ENCODE measurements at places on chromosomes 16 and 17. TPM values are rescaled to one million over a fixed set of nuclear protein-coding genes. Genes with fewer than 3 reads are reported as not detected.
A peak's percentile ranks its signal among the peaks of the same experiment; 100 is the strongest.

MYO15A gene
- total RNA-seq = 2.8 TPM

DNA sequence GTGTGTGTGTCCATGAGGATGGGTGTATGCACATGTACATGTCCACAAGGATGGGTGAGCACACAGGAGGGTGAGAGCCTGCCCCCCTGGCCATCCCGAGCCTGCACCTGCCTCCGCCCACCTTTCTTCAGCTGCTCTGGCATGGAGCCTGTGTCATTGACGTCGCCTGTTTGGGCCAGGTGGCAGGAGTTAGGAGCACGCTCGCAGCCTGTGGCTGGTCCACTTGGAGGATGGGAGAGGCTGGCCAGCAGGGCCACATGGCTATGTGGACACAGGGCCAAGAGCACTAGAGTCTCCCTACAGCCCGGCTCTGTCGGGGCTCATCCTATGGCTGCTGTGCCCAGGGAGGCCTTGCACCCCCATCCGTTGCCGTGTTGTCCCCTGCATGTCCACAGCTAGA lies 21.4 kb downstream of the BAHCC1 start:
- H3K4me3 ChIP-seq = no peak overlapping the region
- H3K27me3 ChIP-seq = no peaks in the 10 kb centered on the region

- H3K27ac ChIP-seq = no peak overlapping the region
- DNase-seq = no peak
- H3K4me1 ChIP-seq = no peaks in the 10 kb centered on the region
Measured at GRCh38 chr16:87424266-87424665, 32.1 kb downstream of the MAP1LC3B start.

DNA sequence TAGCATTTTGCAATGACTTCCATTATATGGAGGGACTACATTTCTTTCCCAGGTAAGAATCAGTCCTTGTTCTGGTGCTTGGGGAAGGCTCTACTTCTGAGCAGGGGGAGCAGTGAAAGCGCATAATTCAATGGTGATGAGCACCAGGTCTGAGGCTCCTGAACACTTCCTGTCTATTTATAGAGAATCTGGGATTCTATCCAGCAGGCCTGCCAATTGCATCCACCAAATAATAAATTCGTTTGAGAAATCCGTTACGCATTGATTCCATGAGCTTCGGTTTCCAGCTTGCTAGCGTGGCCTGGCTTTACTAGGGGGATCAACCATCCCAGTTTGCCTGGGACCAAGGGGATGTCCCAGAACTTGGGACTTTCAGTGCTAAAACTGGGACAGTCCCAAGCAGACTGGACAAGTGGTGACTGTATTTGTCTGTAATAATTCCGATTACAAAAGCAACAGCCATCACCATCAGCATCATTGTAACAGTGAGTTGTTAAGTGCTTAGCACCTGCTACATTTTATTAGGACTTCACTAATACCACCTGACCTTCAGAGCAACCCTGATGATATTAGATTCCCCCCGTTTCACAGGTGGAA lies 349.9 kb downstream of the MAF start:
- H3K27ac ChIP-seq = no peak overlapping the region
- H3K4me1 ChIP-seq = no peaks in the 10 kb centered on the region
- no peaks in the 10 kb centered on the region for H3K27me3 ChIP-seq

DNA sequence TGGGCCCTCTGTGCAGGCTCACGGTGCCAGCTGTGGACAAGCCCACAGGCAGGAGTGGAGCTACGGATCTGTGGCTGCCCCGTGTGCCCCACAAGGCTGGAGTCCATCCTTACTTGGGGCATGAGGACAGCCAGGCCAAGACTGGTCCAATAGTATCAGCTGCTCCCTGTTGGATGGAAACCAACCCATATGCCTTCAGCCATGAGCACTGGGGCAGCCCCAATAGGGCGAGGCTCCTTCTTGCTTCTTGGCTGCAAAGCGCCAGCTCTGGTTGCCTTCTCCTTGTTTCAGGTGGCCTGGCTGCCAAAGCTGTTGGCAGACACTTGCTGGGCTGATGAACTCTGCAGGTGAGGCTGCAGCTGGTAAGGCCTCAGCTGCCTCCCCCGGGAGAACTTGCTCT lies 188.0 kb downstream of the ENGASE start:
- no peak for DNase-seq
- H3K36me3 ChIP-seq = no peaks in the 10 kb centered on the region
- H3K4me3 ChIP-seq = no peak overlapping the region
- H3K4me1 ChIP-seq = no peaks in the 10 kb centered on the region

GRAPL gene
- total RNA-seq = 16.6 TPM

DNA sequence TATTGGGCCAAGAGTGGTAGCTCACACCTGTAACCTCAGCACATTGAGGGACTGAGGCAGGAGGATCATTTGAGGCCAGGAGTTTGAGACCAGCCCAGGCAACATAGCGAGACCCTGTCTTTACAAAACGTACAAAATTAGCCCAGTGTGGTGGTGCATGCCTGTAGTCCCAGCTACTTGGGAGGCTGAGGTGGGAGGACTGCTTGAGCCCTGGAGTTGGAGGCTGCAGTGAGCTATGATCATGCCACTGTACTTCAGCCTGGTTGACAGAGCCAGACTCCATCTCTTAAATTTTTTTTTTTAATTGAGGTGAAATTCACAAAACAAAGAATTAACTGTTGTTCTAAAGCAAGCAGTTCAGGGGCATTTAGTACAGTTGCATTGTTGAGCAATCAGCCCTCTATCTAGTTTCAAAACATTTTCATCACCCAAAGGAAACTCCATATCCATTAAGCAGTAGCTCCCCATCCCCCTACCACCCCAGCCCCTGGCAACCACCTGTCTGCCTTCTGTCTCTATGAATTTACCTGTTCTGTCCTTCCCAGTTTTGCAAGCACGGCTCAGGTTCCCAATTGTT lies 15.6 kb downstream of the SNX29 start:
- H3K36me3 ChIP-seq = no peaks in the 10 kb centered on the region
- H3K4me3 ChIP-seq = no peak overlapping the region
- H3K4me1 ChIP-seq = peaks cover 24% of the 10 kb centered on the region
- H3K27ac ChIP-seq = no peak overlapping the region

CARD14 gene
- total RNA-seq = 1.1 TPM

DNA sequence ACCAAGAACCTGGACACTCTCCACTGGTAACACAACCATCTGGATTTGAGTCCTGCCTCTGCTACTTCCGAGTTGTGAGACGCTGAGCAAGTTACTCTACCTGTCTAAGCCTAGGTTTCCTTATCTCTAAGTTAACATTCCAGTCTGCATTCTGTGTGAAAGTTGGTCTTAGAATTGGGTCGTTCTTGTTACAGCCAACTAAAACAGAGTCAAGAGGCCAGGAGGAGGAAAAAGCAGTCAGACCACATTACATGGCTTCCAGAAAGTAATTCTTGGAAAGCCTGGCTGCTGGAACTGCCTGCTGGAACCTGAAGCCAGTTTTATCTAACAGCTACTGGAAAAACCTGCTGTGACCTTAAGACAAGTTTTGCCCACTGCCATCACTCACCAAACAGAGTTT lies 38.4 kb upstream of the XYLT1 start:
- H3K4me3 ChIP-seq = no peak overlapping the region
- no peaks in the 10 kb centered on the region for H3K27me3 ChIP-seq
- no peaks in the 10 kb centered on the region for H3K36me3 ChIP-seq
- peaks cover 4% of the 10 kb centered on the region for H3K4me1 ChIP-seq

GRCh38 chr17:82932518-82933310 lies 92.9 kb upstream of the ZNF750 start:
- peak; percentile 50 for DNase-seq
- no peaks in the 10 kb centered on the region for H3K27me3 ChIP-seq
- no peaks in the 10 kb centered on the region for H3K4me1 ChIP-seq
- no peak overlapping the region for H3K4me3 ChIP-seq

- peak; percentile 87 for DNase-seq
- peaks cover 53% of the 10 kb centered on the region for H3K4me1 ChIP-seq
- H3K36me3 ChIP-seq = no peaks in the 10 kb centered on the region
- peak overlapping the region; percentile 83 for H3K27ac ChIP-seq
- peak overlapping the region; percentile 25 for H3K4me3 ChIP-seq
Measured at GRCh38 chr17:76492989-76493501, 8.2 kb downstream of the RHBDF2 start.

GRCh38 chr16:18045356-18045755 lies 291.2 kb downstream of the NPIPA8 start:
- no peaks in the 10 kb centered on the region for H3K4me1 ChIP-seq
- no peak for DNase-seq
- no peaks in the 10 kb centered on the region for H3K27me3 ChIP-seq
- no peak overlapping the region for H3K27ac ChIP-seq

DNA sequence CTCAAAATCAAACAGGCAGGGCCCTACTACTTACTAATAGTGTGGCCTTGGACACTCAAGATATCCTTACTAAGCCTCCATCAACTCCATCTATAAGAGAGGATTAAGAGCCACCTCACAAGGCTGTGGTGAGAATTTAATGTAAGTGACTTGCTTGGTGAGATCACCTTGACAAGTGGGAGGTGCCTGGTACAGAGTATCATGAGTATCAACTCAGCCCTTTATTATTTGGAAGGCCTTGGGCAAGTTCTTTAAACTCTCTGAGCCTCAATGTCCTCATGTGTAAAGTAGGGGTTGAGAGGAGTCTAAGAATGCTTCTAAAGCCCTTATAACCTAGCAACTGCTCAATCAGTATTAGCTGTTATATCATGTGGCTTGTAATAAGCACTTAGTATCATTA lies 15.0 kb downstream of the THUMPD1 start:
- H3K27me3 ChIP-seq = no peaks in the 10 kb centered on the region
- H3K4me1 ChIP-seq = no peaks in the 10 kb centered on the region
- no peak for DNase-seq
- H3K4me3 ChIP-seq = no peak overlapping the region
- no peaks in the 10 kb centered on the region for H3K36me3 ChIP-seq

- H3K36me3 ChIP-seq = no peaks in the 10 kb centered on the region
- peaks cover 7% of the 10 kb centered on the region for H3K4me1 ChIP-seq
- no peaks in the 10 kb centered on the region for H3K27me3 ChIP-seq
- no peak overlapping the region for H3K27ac ChIP-seq
- no peak overlapping the region for H3K4me3 ChIP-seq
Measured at GRCh38 chr17:57556320-57556719, 188.8 kb downstream of the CCDC182 start.

Data from upper lobe of right lung (tissue), 1 donor.